ENCODE measurements at places on chromosomes 1 and 21. TPM values are rescaled to one million over a fixed set of nuclear protein-coding genes. Genes with fewer than 3 reads are reported as not detected.

PDPN gene
- total RNA-seq: not detected

ZSWIM5 gene
- 2.7 TPM for total RNA-seq

SELE gene
- total RNA-seq: under 0.01 TPM

HOOK1 gene
- 1.3 TPM for total RNA-seq

EDARADD gene
- total RNA-seq: 8.3 TPM

TNNT2 gene
- not detected for total RNA-seq

LRRC3 gene
- 1.1 TPM for total RNA-seq

TDRD5 gene
- total RNA-seq: under 0.01 TPM

CLCNKA gene
- total RNA-seq: not detected

CSMD2 gene
- not detected for total RNA-seq

KRTAP19-5 gene
- not detected for total RNA-seq

WRAP73 gene
- 28.0 TPM for total RNA-seq

PROK1 gene
- total RNA-seq: under 0.01 TPM

DENND4B gene
- total RNA-seq: 58.2 TPM

RAB29 gene
- total RNA-seq: 14.0 TPM

KRTAP21-2 gene
- total RNA-seq: not detected

SPAG17 gene
- total RNA-seq: 0.81 TPM

GRHL3 gene
- not detected for total RNA-seq

OR2T33 gene
- total RNA-seq: 7.0 TPM

LRRIQ3 gene
- 0.27 TPM for total RNA-seq

MCOLN3 gene
- under 0.01 TPM for total RNA-seq

ZFP69B gene
- 1.1 TPM for total RNA-seq

SLC39A1 gene
- 64.6 TPM for total RNA-seq

RIPK4 gene
- total RNA-seq: 0.27 TPM

ELF3 gene
- 1.3 TPM for total RNA-seq

HTR6 gene
- under 0.01 TPM for total RNA-seq

GNL2 gene
- total RNA-seq: 22.6 TPM

RSPH1 gene
- total RNA-seq: 0.81 TPM

TP53BP2 gene
- total RNA-seq: 35.3 TPM

UTS2 gene
- not detected for total RNA-seq

SV2A gene
- total RNA-seq: 30.2 TPM
